ENCODE measurements at places on chromosomes 1 and 21.

GRCh38 chr1:12488666-12489354 lies 129.2 kb downstream of the DHRS3 start:
- DNase-seq, result no peak

DNA sequence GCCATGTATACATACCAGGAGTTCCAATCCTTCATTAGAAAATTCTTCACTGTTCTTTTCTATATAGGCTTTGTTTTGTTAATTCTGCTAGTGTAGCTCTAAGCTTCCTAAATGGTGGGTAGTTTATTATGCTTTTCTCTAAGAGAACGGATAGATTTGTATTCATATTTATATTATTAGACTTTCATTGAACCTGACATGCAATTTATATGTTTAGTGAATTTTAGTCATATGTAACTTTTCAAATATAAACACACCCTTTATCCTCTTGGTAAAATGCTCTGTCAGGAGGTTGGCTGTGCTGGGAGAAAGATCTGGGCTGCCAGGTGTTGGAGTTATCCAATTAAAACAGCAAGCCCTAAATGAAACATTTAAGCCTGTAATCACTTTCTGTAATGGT lies 369.7 kb upstream of the RGS18 start:
- DNase-seq, result no peak

- DNase-seq, result no peak
Measured at GRCh38 chr1:81466961-81467360, 333.8 kb upstream of the ADGRL2 start.

DNA sequence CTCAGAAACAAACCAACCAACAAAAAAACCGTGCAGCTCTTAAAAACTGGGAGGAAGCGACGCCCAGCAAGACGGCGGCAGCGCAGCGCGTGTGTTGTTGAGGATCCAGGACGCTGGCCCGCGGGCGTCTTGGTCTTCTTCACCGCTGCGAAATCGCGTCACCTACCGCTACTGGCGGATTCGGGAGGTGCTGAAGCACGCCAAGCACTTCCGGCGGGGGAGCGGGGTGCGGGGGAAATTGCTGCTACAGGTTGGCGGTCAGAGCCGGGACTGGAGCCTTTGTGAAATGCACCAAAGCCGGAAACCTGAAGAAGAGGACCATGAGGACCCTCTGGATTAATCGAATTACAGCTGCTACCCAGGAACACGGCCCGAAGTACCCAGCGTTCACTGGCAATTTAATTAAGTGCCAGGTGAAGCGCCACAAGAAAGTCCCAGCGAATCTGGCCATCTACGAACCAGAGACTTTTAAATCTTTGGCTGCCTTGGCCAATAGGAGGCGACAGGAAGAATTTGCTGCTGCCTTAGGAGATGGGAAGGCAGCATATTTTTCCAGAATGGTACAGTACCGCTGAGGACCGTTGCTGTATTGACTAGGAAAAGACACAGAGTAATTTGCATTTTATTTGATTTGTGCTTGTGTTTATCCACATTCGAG lies 11.9 kb upstream of the RIPPLY3 start:
- no peak for DNase-seq

DNA sequence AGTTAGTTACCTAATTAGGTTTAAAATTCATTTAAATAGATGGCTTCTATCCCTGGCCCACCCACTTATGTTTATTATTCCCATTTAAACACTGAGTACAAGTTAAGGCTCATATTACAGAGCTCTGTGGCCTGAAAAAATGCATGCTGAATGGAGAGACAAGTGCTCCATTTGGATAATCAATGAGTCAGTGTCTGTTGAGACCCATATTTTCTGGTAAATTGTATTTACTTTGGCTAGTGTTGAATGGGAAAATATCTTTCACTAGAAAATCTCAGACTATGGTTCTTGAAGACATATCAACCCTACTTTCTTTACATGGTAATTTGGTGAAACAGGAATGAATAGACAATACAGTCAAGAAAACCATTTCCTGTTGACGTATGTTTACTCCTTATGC lies 356.0 kb downstream of the S1PR1 start:
- no peak for DNase-seq
